ENCODE measurements at places on chromosomes 6 and 20.

- DNase-seq, result no peak
These were observed 1378.6 kb upstream of the DEFB115 start for GRCh38 chr20:29878777-29879442.

GRCh38 chr20:6426287-6426891, 303.6 kb upstream of the FERMT1 start:
- DNase-seq, result no peak

DNA sequence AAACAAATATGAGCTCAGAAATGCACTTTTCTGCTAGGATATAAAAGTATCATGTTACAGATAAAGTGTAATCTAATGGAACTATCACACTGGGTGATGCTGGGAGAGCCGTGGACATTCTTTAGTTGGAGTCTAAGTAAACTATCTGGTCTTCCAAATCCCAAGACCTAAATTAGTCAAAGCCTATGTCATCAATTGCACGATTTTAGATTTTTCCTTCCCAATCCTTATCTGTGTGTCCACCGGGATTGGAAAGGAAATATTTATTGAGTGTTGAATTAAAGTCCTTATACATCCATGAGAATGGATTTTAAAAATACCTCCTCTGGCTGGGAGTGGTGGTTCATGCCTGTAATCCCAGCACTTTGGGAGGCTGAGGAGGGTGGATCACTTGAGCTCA, 19.6 kb upstream of the MRAP2 start:
- DNase-seq, result no peak

- no peak for DNase-seq
These were observed 79.0 kb upstream of the ZNF217 start for GRCh38 chr20:53672484-53673129.

- no peak for DNase-seq
These were observed 72.8 kb upstream of the BLCAP start for GRCh38 chr20:37600486-37600885.

- no peak for DNase-seq
These were observed 106.1 kb downstream of the CEBPB start for GRCh38 chr20:50296450-50297375.

GRCh38 chr20:32024683-32025295, 14.6 kb downstream of the CCM2L start:
- no peak for DNase-seq

- DNase-seq, result no peak
These were observed 18.0 kb upstream of the BCAS1 start for GRCh38 chr20:54088430-54088829.

- DNase-seq, result peak; percentile 93
These were observed 41.8 kb downstream of the TFEB start for GRCh38 chr6:41693281-41694240.

GRCh38 chr6:87736809-87737540, 34.9 kb upstream of the AKIRIN2 start:
- DNase-seq, result no peak

DNA sequence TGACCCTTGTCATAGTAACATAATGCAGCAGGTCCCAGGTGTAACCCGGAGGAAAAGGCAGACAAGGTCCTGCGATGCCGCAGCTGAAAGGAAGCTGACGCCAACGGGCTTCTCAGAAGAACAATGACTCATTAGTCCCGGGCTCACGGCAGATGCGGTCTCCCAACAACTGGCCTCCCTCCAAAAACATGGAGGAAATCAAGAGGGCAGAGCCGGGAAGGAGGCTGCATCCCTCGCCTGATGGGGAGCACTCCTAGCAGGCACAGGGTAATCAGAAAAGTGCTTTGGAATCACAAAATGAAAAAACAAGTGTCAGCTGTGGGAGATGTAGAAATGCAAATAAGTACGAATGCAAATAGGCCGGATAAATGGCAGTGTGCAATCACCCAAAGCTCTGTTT, 165.2 kb upstream of the AGPAT4 start:
- peak; percentile 57 for DNase-seq
